ENCODE measurements at places on chromosomes 5 and 9. TPM values are rescaled to one million over a fixed set of nuclear protein-coding genes. Genes with fewer than 3 reads are reported as not detected.

Gene CKMT2
- 9.8 TPM for total RNA-seq

Gene FOXI1
- total RNA-seq: not detected

Gene SLC46A2
- total RNA-seq: 0.80 TPM

Gene IRX2
- total RNA-seq: 10.2 TPM

Gene TPRN
- total RNA-seq: 26.1 TPM

Gene SLC45A2
- total RNA-seq: 0.09 TPM

- no peaks in the 10 kb centered on the region for H3K36me3 ChIP-seq
- no peak overlapping the region for H3K4me3 ChIP-seq
- no peaks in the 10 kb centered on the region for H3K4me1 ChIP-seq
- DNase-seq: no peak
- no peaks in the 10 kb centered on the region for H3K27me3 ChIP-seq
Observed at GRCh38 chr5:56685503-56686217, 129.7 kb upstream of the MAP3K1 start.

- no peaks in the 10 kb centered on the region for H3K36me3 ChIP-seq
- peak within 1 kb of the TSS; percentile 94 for H3K27ac ChIP-seq
- no peaks in the 10 kb centered on the region for H3K4me1 ChIP-seq
- H3K27me3 ChIP-seq: no peaks in the 10 kb centered on the region
Observed at GRCh38 chr5:9545992-9546851, at the start of gene SEMA5A. Gene SEMA5A (minus strand): TSS chr5:9546075. CDS start chr5:9379946, 166,129 bp downstream.

DNA sequence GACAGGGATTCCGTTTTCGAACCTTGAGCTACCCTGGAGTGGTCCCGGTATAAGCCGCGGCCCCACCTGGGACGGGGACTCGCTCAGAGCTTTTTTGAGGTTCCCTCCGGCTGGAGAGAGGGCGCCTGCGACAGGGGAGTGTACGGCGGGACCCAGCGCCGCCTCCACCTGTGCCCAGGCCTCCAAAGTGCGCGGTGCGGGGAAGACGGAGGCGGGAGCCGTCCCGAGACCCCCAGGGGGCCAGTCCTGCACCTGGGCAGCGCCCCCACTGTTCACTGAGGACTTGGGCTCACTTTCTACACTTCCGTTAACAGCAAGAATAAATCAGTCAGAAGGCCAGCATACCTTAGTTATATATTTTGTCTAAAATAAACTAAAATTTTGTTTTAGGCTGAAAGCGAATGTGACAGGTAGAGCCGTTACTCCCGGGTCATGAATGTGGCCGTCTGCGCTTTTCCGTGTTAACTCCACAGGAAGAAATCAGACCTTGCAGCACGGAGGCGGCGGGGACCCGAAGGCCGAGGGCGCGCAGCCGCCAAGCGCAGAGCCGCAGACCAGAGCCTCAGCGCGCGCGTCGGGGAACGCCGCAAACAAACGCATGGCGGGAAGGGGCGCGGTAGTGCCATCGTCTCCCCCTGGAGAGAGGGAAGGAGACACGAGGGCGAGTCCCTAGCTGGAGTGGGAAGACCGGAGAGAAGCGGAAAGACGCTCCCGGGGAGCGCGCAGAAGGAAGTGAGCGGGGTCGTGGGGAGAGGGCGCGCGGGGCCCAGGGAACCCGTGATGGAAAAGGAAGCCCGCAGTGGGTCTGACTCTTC lies 14.1 kb downstream of the TRIM7 start:
- H3K4me1 ChIP-seq: peaks cover 7% of the 10 kb centered on the region
- peak overlapping the region; percentile 90 for H3K4me3 ChIP-seq
- no peaks in the 10 kb centered on the region for H3K36me3 ChIP-seq
- peak overlapping the region; percentile 95 for H3K27ac ChIP-seq
- no peaks in the 10 kb centered on the region for H3K27me3 ChIP-seq

GRCh38 chr9:79609468-79610018 lies 37.8 kb downstream of the TLE4 start:
- no peaks in the 10 kb centered on the region for H3K4me1 ChIP-seq
- no peaks in the 10 kb centered on the region for H3K27me3 ChIP-seq
- no peaks in the 10 kb centered on the region for H3K36me3 ChIP-seq
- DNase-seq: no peak

DNA sequence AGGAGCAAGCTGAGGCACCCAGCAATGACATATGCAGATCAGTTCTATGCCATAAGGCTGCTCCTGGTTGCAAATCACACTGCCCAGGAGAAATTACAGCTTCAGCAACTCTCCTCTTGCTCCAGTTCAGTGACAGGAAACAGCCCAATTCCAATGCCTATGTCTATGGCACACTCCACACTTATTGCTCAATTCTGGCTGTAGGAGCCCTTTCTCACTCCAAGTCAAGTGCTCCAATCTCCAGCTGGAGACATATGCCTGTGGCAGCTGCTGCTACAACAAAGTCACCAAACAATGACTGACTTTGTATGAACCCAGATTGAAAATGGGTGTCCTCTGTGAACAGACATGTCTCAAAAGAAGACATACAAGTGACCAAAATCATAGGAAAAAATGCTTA lies 31.8 kb upstream of the PLCXD3 start:
- DNase-seq: no peak
- H3K27me3 ChIP-seq: no peaks in the 10 kb centered on the region
- no peak overlapping the region for H3K27ac ChIP-seq
- no peak overlapping the region for H3K4me3 ChIP-seq
- no peaks in the 10 kb centered on the region for H3K4me1 ChIP-seq

GRCh38 chr9:111450124-111450523 lies 34.1 kb downstream of the ECPAS start:
- H3K27ac ChIP-seq: no peak overlapping the region
- no peak for DNase-seq
- H3K4me1 ChIP-seq: no peaks in the 10 kb centered on the region
- H3K36me3 ChIP-seq: no peaks in the 10 kb centered on the region
- H3K4me3 ChIP-seq: no peak overlapping the region
- H3K27me3 ChIP-seq: no peaks in the 10 kb centered on the region

DNA sequence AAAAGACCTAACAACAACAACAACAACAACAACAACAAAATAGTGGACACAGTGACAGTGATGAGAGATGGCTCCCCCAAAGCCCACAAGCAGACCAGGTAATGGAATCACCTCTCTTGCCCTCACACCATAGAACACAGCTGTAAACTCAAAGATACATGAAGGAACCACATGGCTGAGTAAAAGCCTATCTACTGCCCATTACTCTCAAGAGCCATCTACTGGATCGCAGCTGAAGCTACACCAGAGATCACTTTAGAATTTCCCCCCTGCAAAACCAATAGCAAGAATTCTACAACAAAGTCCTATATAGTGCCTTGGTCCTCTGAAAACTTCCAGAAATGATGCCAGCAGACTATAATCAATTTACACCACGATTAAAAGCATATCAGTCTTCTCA lies 1537.6 kb upstream of the CDH9 start:
- no peak overlapping the region for H3K4me3 ChIP-seq
- H3K27ac ChIP-seq: no peak overlapping the region
- no peaks in the 10 kb centered on the region for H3K27me3 ChIP-seq
- no peaks in the 10 kb centered on the region for H3K4me1 ChIP-seq
- no peaks in the 10 kb centered on the region for H3K36me3 ChIP-seq

DNA sequence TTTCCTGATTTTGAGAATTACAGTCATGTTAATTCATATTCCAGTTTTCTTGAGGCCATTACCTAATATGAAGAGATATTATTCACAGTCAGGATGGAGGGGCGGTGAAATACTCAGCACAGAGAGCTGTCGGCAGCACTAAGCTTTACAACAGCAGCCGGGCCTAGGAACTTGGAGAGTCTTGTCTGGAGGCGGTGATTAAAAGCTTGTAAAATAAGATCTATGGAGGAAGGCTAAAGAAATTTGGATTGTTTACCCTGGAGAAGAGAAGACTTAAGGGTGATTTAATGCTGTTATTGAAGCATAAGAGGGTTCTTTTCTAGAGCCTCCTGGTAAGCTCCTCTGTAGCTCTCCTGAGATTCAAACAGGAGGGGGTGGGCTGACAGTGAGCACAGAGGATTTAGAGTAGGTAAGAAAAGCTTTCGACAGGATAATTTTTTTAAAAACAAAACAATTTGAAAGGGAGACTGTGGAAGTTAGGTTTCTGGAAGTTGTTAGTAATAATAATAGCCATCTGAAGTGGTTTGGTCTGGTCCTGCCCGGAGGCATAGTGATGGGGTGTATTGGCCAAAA lies 406.3 kb upstream of the ADAMTSL1 start:
- no peaks in the 10 kb centered on the region for H3K36me3 ChIP-seq
- no peaks in the 10 kb centered on the region for H3K4me1 ChIP-seq
- no peak for DNase-seq
- no peak overlapping the region for H3K27ac ChIP-seq

- H3K36me3 ChIP-seq: no peaks in the 10 kb centered on the region
- no peak for DNase-seq
- H3K27me3 ChIP-seq: no peaks in the 10 kb centered on the region
- H3K4me3 ChIP-seq: no peak overlapping the region
- H3K27ac ChIP-seq: no peak overlapping the region
Observed at GRCh38 chr5:82097-82496, 9.9 kb upstream of the PLEKHG4B start.

DNA sequence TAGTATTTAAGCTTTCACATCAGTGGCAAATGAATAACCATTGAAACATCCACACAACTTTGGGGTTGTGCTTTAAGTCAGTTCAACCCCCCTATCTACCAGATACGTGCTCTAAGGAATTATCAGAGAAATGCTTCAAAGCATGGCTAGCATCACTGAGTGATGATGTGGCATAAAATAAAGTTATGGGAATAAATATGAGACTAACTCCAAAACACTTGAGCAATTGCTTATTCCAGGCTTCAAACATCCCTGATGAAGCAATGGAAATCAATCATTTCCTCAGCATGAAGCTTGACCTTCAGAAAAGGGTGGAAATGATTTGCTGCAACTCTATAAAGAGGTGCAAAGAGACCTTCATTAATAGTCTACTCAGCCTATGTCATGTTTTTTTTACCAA lies 292.0 kb upstream of the SMC2 start:
- no peak for DNase-seq
- no peaks in the 10 kb centered on the region for H3K36me3 ChIP-seq

- H3K36me3 ChIP-seq: no peaks in the 10 kb centered on the region
- no peaks in the 10 kb centered on the region for H3K4me1 ChIP-seq
- H3K27ac ChIP-seq: no peak overlapping the region
- no peaks in the 10 kb centered on the region for H3K27me3 ChIP-seq
- no peak overlapping the region for H3K4me3 ChIP-seq
- no peak for DNase-seq
Observed at GRCh38 chr9:127883959-127884358, 6.5 kb upstream of the AK1 start.

- no peak for DNase-seq
- no peak overlapping the region for H3K4me3 ChIP-seq
- H3K36me3 ChIP-seq: no peaks in the 10 kb centered on the region
- H3K27ac ChIP-seq: no peak overlapping the region
Observed at GRCh38 chr9:3947859-3948438, 351.9 kb downstream of the GLIS3 start.

GRCh38 chr5:80348171-80348570 lies 28.4 kb downstream of the SPZ1 start:
- no peaks in the 10 kb centered on the region for H3K27me3 ChIP-seq
- H3K4me1 ChIP-seq: no peaks in the 10 kb centered on the region
- no peak overlapping the region for H3K27ac ChIP-seq
- H3K36me3 ChIP-seq: no peaks in the 10 kb centered on the region
- H3K4me3 ChIP-seq: no peak overlapping the region

DNA sequence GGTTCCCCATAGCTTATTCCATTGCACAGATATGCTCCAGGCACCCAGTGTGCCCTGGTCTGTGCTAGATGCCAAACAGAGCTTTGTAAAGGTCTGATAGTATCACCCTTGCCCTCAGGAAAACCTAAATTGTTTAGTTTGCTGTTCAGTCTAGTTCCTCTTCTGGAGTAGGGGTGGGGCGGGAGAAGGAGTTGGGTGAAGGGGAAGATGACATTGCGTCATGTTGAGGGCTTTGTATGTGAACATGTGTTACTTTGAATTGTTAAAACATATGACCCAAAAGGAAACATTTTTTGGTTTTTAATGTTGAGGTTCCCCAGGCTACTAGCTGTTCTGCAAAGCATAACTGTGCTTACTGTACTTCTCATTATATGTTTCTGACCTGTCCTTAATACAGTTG lies 40.6 kb downstream of the HACD4 start:
- no peaks in the 10 kb centered on the region for H3K36me3 ChIP-seq
- H3K27ac ChIP-seq: no peak overlapping the region
- no peaks in the 10 kb centered on the region for H3K27me3 ChIP-seq
- no peak overlapping the region for H3K4me3 ChIP-seq
- DNase-seq: no peak

GRCh38 chr9:113476511-113476916 lies 13.0 kb downstream of the RGS3 start:
- DNase-seq: no peak
- H3K4me3 ChIP-seq: no peak overlapping the region
- no peak overlapping the region for H3K27ac ChIP-seq
- no peaks in the 10 kb centered on the region for H3K27me3 ChIP-seq
- no peaks in the 10 kb centered on the region for H3K36me3 ChIP-seq
- H3K4me1 ChIP-seq: no peaks in the 10 kb centered on the region

- no peak for DNase-seq
- H3K4me1 ChIP-seq: no peaks in the 10 kb centered on the region
Observed at GRCh38 chr5:151475388-151475787, 28.0 kb downstream of the SLC36A1 start.
